ENCODE measurements at places on chromosomes 2 and 18.
A peak's percentile ranks its signal among the peaks of the same experiment; 100 is the strongest.

GRCh38 chr2:163716101-163716500 lies 19.7 kb downstream of the FIGN start:
- DNase-seq: no peak

GRCh38 chr2:226771067-226771466 lies 28.6 kb downstream of the IRS1 start:
- DNase-seq: no peak

DNA sequence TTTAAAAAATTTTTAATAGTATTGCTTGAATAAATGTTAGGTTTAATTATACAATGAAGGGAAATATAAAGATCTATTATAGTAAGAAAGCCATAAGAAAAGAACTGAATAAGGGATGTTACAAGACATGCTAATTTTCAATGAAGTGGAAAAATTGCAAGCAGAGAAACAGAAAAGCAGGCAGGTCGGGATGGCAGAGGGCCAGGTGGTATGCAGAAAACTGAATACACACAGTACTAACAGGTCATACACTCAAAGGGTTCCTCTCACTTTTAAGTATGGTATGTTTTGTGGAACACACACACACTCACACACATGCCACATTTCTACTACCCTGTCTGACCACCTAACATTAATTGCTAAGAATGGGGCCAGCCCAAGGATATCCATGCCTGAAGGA lies 76.7 kb upstream of the DTNA start:
- no peak for DNase-seq

DNA sequence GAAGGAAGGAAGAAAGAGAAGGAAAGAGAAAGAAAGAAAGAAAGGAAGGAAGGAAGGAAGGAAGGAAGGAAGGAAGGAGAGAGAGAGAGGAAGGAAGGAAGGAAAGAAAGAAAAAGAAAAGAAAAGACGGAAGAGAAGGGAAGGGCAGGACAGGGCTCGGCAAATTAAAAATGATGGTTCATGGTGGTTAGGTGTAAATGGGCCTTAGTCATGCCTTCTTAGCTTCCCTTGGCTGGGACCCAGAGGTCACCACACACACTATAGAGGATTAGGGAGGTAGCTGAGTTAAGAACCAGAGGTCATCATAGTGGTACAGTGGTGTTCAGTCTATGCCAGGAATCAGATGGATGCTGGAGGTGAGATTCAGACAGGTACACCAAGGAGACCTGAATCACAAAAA lies 9.3 kb upstream of the ATL2 start:
- no peak for DNase-seq

DNA sequence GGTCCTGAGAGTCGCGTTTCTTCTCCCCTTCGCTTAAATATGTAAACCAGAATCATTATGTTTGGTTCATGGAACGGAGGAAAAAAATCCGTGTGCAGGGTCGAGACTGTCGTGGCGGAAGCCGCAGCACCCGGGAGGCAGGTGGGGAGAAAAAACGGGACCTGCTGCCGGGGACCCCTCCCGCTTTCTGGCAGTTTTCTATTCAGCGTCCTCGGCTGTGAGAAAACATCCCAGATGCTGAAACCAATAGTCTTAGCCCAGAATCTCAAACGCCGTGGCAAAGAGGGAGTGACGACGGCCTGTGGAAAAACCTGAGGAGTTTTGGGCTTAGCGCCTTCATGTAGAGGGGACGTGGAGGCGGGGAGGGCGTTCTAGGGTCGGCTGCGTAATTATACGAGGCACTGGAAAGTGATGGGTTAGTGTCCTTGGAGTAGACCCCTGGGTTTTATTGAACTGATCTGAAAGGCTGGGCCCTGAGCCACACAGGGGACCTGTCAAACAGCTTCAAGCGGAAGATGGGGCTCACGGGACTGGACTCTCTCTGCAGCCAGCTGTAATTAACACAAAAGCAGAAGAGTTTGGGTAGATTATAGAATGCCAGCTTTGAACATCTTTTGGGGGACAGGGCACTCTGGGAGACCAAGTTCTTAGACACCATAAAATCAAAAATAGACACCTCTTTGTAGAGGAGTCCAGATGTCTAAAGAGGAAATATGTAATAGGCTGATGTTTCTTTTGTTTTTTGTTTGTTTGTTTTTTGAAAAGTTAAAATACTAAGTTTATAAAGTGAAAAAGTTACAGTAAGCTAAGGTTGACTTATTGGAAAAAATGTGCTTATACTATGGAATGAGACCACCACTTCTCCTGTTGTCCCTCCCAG lies 834 bp upstream of the BUB1 start:
- no peak for DNase-seq

DNA sequence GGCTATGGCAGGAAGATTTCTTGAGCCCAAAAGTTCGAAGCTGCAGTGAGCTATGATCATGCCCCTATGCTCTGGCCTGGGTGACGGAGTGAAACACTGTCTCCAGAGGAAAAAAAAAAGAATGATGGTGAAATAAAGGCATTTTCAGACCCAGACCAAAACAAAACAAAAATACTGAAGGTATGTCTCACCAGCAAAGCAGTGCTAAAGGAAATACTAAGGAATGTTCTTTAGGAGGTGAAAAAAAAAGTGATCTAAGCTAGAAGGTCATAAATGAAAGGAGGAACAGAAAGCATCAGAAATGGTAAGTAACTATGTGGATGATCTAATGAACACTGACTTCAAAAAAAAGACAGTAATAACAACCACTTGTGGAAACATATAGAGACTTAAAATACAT lies 18.7 kb downstream of the SS18 start:
- no peak for DNase-seq

- no peak for DNase-seq
Measured at GRCh38 chr2:16245481-16246054, 305.2 kb downstream of the MYCN start.

DNA sequence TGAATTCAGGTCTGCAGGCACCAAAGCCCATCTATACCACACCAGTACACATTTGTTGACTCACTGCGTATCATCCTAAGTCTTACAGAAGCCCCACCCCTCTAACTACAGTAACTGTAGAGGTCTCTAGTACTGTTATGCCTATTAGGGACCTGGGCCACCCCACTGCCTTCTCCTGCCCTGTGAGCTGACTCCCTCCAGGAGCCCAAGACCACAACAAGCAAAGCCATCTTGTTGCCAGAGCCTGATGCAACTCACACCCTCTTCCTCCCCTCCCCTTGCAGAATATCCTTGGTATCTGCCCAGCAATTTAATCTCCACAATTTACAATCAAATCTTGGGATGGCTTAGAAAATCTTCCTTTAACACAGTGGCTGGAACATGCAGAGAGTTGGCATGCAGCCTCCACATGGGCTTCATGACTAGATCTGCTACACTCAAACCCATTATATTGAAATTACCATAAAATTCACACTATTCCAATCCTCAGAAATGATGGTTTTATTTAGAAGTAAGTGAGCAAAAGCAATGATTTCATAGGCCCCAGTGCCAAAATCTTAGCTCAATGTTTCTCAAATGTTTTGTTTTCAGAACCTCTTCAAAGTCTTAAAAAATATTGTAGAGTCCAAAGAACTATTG lies 17.7 kb upstream of the CYP1B1 start:
- DNase-seq: peak; percentile 54

GRCh38 chr2:128310094-128310716 lies 8.5 kb downstream of the HS6ST1 start:
- DNase-seq: no peak

DNA sequence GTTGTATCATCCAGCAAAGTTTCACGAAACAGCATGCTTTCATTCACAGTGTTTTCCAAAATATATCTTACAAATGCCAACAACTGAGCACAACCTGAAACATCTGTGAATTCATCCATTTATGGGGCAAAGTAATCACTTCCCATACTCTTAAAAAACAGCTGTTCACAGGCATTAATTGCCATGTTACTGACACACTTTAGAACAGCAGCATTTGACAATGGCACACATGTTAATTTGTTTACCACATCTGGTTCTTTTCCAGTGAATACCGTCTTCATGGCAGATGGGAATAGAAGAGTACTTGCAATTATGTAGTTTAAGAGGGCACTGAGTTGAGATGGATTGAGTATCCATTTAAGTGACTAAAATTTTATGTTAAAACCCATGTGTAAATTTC lies 347.4 kb upstream of the LRP1B start:
- no peak for DNase-seq

DNA sequence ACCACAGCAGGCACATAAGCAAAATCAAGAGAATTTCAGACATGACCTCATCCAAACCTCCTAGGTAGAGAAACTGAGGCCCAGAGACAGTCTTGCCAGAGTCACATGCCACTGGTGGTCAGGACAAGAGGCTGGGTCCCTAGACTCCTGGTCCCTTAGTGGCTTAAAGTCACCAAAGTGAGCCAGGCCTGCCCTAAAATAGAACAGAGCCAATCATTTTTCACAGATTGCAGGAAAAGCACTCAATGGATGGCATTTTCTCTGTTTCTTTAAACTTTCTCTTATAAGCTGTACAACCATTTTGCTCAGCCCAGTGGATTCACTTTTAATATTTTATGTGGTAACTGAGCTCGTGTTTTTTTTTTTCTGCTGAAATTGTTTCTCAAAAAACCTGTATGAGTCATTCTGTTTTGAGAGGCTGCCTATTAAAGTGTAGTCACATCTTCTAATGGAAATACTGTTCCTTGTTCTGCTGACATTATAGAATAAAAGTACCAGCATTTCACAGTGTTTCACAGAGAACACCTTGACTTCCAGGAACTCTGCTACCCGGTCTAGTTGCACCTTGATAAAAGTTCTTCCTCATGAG lies 29.6 kb downstream of the STEAP3 start:
- DNase-seq: peak; percentile 81

DNA sequence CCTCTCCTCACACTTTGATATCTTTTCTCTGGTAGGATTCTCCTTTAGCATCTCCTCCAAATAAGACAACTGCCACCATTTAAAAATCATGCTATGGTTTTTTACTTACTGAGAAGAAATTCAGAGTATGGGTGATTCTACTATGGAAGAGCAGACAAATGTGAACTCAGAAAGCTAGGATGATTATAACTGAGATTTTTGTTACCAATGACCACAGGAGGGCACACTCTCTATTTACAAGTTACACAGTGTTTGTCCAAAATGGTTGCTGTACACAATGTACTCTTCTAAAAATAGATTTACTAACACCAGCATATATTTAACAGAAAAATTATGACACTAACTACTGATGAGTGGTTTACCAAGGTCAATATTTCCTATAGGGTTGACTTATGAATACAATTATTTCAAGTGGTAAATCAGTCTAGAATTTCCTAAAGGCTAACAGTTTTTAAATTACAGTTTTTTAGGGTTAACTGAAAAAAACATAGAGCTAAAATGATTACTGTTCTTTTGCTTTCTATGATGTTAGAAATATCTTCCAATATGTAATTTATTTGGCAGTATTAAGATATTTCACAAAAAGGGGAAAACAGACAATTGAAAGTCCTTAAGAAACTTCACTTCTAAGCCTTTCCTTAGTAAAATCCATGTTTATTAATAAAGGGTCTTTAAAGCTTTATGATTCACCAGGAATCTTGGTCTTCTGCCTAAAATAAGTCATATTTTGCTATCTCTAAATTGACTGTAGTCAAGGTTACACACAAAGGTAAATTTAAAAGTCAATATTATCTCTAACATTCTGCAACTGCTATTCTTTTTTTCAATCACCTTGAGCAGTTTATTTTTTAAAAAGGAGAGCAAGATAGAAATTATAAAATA lies 57.2 kb downstream of the MAP4K3 start:
- DNase-seq: peak; percentile 79

GRCh38 chr2:212421556-212422334 lies 116.9 kb downstream of the ERBB4 start:
- DNase-seq: peak; percentile 92

GRCh38 chr2:70718736-70719135 lies 49.3 kb downstream of the ADD2 start:
- no peak for DNase-seq

DNA sequence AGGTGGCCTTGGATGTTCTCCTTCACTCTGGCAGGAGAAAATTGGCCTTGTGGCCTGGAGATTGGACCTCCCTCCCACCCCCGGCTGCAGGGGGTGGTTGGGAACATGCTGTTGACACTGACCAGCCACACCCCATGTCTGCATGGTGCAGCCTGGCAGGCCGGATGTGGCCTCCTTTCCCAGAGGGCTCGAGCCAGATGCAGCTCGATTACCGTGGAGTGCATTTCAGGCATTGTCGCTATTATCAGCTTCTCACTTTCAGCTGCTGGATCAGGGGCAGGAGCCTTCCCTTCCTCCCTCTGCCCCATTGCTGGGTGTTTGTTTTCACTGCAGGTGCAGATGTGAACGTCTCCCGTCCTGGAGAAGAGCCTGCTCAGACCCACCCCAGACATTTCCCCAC lies 211.0 kb upstream of the SIX2 start:
- DNase-seq: no peak

DNA sequence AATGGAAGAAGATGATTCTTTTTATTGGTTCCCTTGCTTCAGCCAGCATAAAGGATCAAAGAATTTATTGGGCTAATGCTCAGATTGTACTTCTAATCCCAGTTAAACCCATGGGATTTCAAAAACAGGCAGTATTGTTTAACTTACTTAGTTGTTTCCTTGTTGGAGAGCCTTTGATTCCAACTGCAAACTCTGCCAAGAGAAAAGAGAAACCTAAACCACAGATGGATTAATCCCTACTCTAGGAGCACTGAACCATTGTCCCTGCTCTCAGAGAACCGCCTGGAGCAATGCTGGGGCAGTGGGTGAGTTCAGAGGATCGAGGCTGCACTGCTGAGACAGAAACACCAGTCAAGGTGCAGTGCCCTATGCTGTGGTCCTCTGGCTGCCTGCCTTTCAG lies 44.9 kb upstream of the SIGLEC15 start:
- peak; percentile 32 for DNase-seq

DNA sequence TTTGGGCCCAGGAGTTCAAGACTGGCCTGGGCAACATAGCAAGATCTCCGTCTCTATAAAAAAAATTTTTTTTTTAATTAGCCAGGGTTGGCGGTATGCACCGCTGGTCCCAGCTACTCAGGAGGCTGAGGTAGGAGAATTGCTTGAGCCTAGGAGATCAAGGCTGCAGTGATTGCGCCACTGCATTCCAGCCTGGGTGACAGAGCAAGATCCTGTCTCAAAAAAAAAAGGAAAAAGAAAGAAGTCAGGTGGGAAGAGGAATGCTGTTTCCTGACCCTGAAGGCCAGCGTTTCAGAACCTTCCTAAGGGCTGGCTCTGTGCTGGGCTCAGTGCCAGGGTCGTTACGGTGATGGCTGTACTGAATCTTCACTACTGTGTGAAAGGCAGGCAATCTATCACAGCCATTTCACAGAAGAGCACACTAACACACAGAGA lies 35.0 kb upstream of the AGAP1 start:
- peak; percentile 47 for DNase-seq

GRCh38 chr18:61583548-61583947 lies 250.3 kb downstream of the CDH20 start:
- no peak for DNase-seq

GRCh38 chr2:223297788-223298187 lies 245.8 kb downstream of the KCNE4 start:
- peak; percentile 30 for DNase-seq

DNA sequence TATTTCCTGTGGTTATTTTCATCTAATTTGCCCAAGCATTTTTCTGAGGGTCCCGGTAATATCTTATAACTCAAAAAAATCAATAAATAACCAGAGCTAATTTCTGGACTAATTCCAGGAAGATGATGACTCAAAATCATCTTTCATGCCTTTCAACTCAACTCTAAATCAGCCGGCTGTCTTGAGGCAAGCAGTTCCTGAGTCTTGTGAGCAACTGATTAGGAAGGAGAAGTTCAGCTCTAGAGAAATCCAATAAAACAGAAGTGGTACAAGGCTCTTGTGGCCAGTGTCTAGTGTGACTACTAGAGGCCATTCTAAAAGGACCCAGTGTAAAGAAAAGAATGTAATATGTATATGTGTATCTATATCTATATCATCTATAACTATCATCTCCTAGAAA lies 890.4 kb downstream of the TRIB2 start:
- no peak for DNase-seq
